ENCODE measurements at places on chromosomes 7 and 10.

- DNase-seq, result no peak
Observed at GRCh38 chr10:94315024-94315451, 47.7 kb downstream of the NOC3L start.

DNA sequence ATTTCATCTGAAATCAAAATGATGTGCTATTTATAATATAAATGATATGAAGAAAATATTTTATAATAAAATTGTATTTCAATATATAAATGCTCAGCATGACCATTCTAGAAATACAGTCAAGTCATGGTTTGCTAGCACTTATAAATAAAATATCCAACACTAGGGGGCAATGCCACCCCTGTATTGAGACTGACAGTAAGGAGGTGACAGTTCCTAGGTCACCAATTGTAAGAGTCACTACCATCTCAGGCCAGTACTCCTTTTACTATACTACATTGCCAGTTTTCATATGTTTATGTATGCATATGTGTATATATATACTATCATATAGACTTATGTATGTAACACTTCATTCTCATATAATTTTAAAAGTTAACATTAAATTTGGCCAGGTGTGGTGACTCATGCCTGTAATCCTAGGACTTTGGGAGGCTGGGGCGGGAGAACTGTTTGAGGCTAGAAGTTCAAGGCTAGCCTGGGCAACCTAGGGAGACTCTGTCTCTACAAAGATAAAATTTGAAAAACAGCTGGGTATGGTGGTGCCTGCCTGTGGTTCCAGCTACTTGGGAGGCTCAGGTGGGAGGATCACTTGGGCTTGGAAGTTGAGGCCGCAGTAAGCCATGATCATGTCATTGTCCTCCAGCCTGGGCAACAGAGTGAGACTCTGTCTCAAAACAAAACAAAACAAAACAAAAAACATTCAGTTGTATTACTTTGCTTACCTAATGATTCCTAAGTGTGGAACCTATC lies 2.4 kb upstream of the CNOT4 start:
- DNase-seq, result no peak

DNA sequence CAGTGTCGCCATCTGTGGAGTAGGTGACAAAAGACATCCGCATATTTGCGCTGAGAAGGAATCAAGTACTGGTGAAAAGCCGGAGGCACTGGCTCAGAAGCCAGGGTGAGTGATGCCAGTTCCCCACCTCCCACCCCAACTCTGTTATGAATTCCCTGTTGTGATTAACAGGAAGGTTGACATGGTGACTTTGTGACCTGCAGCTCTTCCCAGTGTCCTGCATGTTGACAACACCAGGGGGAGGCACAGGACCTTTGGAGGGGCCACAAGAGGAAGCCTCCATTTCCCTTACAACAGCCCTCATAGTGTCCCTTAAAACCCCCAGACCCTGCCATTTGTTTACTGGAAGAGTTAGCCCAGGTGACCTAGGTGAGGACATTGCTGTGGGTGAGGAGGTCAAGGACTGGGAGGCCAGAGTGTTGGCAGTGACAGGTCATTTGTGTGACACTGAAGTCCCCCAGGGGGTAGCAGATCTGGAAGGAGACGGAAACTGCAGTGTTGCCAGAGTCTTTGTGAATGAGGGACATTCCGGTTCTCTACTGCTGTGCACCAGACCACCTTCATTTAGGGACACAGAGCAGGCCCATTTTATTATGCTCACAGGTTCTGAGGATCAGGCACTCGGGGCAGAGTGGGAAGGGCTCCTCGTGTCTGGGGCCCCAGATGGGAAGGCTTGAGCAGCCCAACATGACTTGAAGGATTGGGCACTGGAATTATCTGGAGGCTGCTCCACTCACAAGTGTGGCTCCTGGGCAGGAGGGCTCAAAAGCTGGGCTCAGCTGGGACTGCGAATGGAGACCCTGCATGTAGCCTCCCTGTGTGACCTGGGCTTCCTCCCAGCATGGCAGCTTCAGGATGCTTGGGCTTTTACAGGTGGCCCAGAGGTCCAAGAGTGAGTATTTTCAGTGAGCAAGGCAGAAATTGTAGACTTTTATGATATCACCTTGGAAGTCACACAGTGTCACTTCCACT lies 13.0 kb upstream of the ANTXRL start:
- no peak for DNase-seq

DNA sequence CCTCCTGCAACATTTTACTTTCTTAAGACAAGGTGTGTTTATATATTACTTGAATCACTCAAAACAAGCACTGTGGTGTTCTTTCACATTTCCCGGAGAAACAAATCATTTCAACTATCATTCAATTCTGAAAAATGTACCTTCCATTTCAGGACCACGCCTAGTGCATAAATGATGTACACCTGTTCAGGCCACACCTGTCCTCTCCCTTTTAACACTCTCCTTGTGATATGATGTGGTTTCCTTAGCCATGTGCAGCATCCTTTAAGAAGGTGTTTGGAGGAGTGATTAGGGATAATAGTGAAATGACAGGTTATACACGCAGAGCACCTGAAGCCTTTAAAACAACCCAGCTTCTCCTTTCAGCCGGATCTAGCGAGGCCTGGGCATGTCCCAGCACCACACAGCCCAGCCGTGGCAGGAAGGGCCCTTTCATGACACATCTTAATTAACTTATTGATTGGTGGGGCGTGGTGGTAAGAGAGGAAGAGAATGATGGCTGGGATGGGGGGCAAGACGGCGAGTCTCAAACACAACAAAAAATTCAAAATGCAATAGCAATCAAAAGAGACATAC lies 26.9 kb downstream of the ABLIM1 start:
- DNase-seq, result no peak

DNA sequence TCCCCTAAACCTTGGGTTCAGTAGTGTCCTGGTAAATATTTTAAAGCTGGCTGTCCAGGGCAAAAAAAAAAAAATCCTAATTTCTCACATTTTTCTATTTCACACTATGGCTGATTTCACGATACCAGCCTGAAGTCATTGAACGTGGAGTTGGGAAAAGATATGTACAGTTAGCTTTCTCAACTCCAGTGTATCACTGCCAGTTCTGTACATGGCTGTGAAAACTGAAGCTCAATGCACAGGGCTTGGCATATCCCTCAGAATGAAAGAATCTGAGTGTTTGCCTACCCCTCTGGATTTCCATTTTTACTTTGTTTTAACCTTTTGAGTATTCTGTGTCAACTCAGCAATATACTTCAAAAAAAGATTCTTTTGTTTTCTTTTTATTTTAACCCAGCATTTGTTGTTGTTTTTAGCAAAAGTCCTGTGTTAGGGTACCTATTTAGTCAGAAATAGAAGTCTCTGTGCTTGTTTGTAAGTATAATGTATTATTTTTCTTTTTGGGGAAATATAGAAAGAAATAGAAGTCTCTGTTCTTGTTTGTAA lies 274.5 kb downstream of the ADK start:
- no peak for DNase-seq

GRCh38 chr7:158432369-158433341 lies 155.0 kb downstream of the PTPRN2 start:
- DNase-seq, result no peak

DNA sequence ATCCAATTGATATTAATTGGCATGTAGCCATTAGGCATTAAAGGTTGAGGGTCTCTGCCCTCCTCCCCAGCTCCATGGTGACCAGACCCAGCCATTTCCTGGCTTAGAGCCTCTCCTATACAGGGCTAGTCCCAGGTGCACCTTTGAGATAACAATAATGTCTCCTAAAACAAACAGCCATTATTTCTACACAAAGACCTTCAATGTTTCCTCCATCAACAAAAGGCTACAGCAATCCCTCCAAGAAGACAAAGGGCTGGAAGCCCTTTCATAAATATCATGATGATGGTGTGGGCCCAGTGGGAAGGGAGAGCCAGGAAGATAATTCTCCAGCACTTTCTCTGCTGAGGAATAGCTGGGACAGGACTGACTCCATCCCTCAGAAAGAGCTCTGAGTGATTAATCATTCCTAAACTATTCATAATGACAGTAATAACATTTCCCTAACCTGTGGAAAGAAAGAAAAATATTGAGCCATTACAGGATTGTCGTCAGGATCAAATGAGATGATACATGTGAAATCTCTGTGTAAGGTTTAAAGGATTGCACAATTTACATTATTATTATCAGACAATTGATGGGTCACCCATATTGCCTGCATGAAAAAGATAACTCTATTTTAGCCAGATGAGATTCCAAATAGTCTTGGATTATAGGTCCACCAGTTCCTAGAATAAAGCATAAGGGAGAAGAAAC lies 10.2 kb downstream of the PKD2L1 start:
- no peak for DNase-seq

DNA sequence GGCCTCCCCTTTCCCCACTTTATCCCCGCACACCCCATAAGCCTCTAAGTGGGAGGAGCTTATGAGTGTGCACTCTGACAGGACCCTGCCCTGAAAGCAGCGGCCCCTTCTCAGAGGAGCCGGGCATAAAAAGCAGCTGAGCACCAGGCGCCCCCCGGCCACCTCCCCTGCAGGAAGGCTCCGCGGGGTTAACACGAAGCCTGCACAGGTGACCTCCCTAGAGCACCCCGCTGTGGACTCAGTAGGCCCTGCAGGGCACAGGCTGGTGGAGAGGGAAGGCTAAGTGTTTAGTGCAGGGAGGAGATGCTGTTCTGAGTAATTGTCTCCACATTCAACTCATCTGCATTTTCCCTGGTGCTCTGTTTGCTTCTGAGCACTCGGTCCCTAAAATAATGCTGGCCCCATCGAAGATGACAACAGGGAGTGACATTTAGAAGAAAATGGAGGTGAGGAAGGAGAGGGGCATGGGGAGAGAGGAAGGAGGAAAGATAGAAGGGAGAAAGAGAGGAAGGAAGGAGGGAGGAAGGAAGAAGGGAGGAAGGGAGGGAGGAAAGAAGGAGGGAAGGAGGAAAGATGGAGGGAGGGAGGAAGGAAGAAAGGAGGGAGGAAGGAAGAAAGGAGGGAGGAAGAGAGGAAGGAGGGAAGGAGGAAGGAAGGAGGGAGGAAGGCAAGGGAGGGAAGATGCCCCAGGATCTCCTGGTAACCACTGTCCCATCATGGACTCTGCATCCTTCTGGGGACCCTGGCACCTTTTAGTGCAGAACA lies 25.4 kb upstream of the CNPY1 start:
- no peak for DNase-seq

- DNase-seq, result no peak
Observed at GRCh38 chr10:112421731-112422130, 25.0 kb downstream of the ZDHHC6 start.

GRCh38 chr10:63077800-63078199 lies 55.3 kb upstream of the NRBF2 start:
- DNase-seq, result no peak

DNA sequence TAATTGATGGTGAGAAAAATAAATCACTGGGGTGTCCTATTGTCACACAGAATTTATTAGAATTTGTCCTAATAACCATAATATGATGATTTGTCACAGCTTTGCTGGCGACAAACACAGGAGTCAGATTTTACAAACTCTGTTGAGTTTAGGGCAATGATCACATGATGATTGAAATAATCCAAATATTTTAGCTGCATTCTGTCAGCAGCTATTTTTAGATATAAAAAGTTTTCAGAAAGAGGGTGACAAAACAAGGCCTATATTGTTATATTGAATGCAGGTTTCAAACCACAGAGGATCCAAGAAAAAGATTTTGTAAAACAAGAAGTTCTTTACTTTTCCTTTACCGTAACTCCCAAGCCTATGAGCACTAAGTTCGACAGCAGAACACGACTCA lies 178.8 kb downstream of the ADAM12 start:
- DNase-seq, result no peak

DNA sequence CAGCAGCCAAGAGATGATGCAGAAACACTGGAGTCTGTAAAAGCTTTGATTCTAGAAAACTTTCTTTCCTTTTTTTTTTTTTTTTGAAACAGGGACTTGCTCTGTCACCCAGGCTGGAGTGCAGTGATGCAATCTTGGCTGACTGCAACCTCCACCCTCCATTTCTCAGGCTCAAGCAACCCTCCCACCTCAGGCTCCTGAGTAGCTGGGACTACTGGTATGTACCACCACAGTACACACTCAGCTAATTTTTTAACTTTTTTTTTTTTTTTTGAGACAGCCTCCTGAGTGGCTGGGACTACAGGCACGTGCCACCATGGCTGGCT lies 17.0 kb upstream of the BAG3 start:
- DNase-seq, result no peak

- no peak for DNase-seq
Observed at GRCh38 chr7:42237811-42238541, 967 bp upstream of the GLI3 start.

DNA sequence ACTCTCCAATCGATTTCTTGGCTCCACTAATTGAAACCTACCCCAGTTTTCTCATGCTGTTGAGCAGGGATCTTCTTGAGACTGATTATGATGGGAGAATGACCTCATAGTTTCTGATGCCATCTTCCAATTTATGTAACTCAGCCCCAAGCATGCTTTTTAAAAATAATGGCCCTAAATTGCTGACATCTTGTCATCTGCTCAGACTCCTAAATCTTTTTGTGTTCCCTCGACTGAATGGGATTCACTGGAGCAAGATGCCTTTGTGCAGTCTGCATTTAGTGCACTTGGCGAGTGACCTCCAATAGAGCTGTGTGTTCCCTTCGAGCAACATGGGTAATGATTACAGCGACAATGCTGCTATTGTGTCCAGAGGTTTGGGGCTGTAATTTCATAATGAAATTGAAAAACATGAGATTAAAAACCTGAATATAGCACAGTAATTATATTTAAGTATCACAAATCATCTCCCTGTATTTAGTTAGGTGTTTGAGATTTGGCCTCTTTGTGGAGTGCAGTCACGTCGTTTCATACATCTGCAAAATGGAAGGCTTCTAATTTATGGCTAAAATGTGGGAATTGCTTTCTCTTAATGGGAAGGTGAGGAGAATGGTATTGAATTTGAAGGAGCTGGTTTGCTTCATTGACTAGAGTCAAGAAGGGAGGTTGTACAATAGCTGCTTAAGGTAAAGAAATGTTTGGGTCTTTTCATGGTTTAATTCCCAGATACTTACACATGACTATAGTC lies 192.9 kb downstream of the AUTS2 start:
- no peak for DNase-seq

GRCh38 chr10:29239569-29240472 lies 49.0 kb upstream of the LYZL1 start:
- no peak for DNase-seq

DNA sequence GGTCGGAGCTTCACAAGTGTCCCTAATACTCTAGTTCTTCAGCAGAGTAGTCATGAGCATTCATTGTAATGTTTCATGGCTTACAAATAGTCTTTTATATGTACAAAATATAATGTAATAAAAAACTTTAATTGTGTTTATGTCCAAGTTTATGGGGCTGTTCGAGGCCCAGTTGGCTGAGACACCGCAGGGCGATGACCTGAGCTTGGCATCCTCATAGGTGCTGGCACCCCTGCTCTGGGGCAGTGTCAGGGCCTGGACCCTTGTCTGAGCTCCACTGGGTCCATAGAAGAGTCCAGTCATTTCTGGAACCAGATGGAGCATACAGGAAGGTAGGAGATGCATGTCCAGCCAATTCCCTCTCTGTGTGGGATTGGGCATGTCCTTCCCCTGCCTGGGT lies 12.9 kb upstream of the ZMIZ1 start:
- DNase-seq, result no peak

DNA sequence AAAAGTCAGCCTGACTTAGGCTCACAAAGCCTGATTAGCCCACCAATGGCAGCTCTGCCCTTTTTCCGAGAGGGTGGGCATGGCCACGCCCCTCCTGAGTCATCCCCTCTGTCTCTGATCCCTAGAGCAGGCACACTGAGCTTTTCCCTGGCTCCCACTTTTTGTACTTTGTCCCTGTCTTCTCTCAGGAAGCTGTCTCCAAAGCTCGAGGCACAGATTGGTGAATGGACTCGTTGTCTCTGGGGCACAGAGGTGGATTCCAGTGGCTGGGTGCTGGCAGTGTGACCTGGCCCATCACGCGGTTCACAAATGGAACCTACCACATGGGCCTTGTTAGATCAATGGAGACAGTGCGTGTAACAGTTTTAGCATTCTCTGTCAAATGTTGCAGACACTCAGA lies 313.5 kb downstream of the WDR37 start:
- no peak for DNase-seq

All from stimulated activated CD8-positive, alpha-beta memory T cell treated with anti-CD3 and anti-CD28 coated beads, Interleukin-7, amount 100 ng/mL, for 1 hour (primary cell).